ENCODE measurements at places on chromosomes 12 and 14.
A peak's percentile ranks its signal among the peaks of the same experiment; 100 is the strongest.

DNA sequence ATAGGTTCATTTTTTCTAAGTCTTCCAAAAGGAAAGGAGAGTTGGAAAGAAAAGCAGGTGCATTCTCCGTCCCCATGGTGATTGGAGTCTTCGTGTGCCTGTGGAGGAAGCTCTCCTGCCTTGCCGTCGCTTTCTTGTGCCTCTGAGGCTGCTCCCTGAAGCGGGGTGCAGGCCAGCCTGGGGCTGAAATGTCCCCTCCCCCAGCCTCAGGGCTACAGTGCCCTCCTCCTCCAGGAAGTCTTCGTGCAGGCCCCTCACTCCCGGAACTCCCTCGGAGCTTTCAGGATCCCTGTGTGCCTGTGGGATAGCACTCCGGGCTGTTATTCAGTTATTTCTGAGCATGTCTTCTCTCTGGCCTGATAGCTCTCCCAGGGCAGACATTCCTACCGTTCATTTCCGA, 569.2 kb downstream of the VRK1 start:
- DNase-seq = no peak

DNA sequence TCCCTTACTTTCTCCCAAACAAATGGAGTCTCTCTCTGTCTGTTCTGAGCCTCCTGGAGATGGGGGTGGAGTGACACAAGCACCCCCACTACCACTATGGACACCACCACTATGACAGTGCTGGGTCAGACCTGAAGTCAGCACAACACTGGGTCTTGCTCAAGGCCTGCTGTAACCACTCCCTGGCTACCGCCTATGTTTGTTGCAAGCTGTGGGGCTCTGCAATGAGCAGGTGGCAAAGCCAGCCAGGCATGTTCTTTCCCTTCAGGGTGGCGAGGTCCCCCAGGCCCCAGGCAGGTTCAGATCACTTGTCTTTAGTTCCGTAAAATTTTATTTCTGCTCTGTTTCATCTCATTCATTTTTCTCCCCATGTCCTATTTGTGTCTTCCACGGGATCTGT, 349.8 kb downstream of the TMEM121 start:
- DNase-seq = no peak

DNA sequence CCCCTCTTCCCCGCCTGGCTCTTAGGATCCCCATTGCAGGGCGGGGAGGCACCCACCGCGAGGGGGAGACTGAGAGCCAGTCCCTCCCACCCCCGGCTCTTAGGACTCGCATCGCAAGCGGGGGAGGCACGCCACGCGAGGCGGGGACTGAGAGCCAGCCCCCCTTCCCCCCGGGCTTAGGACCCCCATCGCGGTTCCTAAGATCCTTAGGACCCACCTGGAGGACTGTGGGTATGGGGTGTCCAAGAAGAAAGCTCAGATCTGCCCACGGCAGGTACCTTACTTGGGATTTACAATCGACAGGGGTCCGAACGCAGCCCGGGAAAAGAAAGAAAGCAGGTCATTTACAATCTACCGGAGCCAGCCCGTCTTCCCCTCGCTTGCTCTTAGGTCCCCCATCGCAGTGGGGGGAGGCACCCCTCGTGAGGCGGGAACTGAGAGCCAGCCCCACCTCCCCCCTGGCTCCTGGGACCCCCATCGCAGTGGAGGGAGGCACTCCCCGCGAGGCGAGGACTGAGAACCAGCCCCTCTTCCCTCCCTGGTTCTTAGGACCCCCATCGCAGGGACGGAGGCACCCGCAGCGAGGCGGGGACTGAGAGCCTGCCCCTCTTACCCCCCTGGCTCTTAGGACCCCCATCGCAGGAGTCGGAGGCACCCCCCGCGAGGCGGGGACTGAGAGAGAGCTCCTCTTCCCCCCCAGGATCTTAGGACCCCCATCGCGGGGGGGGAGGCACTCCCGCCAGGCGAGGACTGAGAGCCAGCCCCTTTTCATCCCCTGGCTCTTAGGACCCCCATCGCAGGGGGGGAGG, 43.7 kb downstream of the DDX11 start:
- DNase-seq = peak; percentile 23

DNA sequence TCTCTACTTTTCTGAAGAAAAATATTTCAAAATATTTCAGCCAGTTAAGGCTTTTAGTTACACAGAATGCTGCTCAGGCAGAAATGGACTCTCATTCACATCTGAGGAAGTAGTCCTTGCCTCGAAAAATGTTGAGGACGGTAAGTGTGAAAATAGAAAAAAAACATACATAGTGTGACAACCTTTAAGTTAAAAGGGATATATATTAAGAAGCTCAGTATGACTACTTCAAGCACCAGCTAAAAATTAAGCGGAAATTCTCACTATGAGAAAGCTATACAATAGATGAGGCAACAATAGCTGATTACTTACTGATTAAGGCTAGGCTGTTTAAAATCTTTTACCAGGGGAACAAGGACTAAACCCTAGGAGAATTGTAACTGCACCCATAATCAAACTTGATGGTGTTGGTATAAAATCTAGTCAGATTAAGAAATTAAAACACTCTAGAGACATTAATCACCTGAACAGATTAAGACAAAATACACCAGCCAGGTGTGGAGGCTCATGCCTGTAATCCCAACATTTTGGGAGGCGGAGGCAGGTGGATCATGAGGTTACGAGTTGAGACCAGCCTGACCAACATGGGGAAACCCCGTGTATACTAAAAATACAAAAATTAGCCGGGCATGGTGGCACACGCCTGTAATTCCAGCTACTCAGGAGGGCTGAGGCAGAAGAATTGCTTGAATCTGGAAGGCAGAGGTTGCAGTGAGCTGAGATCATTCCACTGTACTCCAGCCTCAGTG, 53.9 kb downstream of the HNRNPC start:
- DNase-seq = no peak

DNA sequence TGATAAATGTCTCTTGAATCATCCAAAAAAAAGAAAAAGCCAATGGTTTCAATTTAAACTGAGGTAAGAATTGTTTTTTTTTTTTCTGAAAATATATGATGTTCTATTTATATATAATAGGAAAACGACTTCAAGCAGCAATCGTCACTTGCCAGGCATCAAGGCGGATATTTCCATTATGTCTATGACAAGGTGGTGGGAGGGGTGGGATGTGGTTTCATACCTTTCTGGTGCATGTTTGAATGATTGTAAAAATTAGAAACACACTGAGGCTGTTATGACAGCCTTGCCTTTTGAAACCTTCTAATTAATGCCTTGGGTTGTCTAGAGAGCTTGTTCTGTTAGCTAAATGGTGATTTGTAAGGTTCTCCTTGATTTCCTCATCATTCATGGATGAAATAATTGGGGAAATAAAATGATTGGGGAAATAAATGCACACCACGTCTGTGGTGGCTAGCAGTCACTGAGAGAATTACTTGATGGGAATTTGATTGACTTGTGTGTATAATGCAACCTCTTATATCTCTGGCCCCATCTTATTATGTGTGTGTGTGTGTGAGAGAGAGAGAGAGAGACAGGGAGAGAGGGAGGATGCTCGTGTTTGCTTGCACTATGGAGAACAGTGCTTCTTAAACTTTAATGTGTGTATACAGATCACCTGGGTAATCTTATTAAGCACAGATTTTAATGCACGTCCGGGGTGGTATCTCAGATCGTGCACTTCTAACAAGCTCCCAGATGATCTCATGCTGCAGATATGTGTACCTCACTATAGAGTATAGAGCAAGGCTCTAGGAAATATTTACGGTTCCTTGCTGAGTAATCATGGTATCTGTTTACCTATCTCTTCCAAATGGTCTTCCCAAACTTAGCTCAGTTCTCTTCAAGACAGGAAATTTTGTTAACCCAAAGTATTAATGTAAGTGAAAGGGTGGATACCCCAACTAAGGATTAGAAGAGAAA, 502.6 kb downstream of the DIO2 start:
- no peak for DNase-seq

DNA sequence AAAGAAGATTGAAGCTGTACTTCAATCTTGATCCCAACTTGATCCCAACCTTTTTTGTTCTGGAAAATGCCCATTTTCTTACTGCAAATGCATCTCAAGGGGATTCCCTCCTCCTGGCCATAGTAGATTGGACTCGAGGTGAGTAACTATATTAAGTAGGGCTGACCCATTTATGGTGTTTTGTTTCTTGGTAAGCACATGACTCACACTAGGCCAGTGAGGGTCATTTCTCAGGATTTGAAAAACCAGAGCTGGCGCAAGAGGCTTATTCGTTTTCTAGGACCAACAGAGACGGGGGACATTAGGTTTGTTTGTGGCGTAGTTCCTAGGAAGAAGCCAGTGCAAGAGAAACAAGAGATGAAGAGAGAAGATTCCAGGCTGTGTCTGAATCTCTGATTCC, 51.4 kb downstream of the MRPL42 start:
- no peak for DNase-seq

- no peak for DNase-seq
Measured at GRCh38 chr12:77401064-77401769, 335.8 kb upstream of the E2F7 start.

DNA sequence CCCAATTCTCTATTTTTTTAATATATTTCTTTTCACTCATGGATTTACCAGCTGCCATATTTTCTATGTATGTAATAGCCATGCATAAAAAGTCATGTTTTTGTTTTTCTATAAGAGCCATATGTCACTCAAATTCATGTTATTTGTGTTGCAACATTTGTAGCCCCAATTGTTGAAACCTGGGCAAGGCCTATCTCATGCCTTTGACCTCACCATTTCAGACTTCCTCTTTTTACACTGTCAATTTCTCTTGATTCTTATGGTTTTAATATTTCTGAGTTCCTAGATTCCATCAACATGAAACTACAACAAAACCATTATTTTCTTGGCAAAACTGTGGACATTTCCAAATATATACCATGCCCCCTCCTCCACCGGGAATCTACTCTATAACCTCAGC, 647.5 kb downstream of the C12orf50 start:
- no peak for DNase-seq

DNA sequence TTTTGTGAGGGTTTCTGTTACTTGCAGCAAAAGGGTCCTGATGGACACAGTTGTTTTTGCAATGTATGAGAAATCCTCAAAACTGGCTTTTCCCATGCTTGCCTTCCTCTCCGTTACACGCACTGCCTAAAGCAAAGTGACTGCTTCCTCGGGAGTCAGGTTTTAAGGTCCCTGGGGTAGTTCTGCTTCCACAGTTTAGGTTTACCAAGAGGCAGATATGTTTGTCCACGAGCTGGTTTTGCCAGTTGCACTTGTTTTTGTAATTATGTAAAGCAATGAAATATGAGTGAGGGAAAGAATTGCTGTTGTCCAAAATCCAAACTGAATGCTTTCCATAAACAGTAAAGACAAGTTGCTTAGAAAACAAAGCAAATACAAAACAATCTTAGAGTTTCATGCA, 290.7 kb upstream of the AMIGO2 start:
- no peak for DNase-seq

- no peak for DNase-seq
Measured at GRCh38 chr12:24854908-24855307, 94.0 kb downstream of the BCAT1 start.

DNA sequence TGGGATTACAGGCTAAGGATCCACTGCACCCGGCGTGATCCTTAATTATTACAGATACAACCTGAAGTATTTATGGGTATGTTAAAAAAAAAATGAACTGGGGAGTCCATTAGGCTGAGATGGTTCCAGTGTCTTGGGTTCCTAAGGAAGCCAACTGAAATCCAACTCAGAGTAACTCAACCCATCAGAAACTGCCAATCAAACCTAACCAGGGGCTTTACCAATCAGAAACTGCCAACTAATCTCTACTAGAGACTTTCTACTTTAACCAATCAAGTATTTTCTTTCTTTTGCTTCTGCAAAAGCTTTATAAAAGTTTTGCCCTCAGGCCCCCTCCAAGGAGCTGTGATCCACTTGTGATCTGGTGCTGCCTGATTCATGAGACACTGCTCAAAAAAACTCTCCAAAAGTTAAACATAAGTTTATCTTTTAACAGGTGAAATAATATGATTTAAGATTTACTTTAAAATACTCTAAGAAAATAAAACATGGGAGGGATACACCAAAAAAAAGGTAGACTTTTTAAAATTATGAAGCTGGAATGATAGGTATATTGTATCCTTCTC, 88.0 kb downstream of the ACADS start:
- DNase-seq = no peak

DNA sequence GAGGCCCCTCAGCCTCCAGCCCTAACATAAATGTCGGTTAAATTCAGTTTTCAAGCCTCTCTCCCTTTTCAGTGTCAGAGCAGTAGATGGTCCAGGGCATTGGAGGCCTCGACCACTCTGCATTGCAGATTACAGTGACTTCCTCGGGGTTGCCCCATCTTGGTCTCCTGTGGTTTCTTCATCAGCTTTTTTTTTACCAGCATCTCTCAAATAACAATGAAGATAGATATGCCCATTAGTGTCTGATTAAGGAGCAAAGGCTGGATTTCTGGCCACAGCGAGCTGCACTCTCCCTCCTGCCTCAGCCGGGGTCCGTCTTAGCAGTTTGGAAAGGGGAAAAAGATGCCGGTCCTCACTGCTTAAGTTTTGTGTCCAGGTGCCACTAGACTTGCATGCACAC, 49.7 kb downstream of the C14orf132 start:
- no peak for DNase-seq

- no peak for DNase-seq
Measured at GRCh38 chr14:99141236-99141635, 130.8 kb downstream of the BCL11B start.

DNA sequence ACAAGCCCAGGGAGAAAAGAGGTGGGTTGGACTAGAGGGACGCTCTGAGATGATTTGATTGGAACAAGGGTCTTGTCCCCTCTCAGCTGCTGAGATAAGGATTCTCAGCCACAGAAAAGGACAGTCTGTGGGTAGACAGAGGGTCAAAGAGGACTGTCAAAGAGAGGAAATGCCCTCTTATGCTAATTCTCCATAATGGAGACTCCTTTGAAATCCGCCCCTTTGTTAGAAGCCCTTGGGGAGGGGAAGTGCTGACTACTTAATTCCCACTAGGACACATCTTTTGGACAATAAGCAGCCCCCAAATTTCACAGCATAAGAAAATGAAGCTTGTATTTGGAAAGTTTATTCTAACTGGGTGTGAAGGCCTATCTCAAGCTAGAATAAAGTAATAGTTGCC, 176.6 kb downstream of the KTN1 start:
- DNase-seq = no peak

DNA sequence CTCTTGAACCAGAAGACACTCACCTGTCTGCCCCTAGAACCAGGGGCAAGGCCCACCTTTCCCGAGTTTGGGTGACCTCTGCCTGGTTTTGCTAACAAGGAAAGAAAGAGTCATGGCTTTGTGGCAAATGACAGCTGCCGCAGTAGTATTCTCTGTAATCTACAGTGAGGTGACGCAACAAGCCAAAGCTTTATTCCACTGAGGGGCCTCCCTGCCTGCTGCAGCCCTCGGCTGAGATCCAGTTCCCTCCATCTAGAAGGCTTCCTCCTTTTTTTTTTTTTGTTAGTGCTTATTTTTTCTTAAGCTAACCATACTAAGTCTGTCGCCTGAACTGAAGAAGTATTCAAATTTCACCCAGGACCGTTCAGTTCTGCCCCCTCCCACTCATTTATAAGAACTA, 142.3 kb upstream of the TMCC3 start:
- no peak for DNase-seq

All from NCI-H2081 treated with DMSO at 0.1 percent for 48 hours (cell line).